ENCODE measurements at places on chromosomes 2 and 18.

GRCh38 chr2:174004905-174005605 is 39.9 kb upstream of the SP3 start:
- H3K27me3 ChIP-seq: no peaks in the 10 kb centered on the region
- no peak overlapping the region for H3K27ac ChIP-seq
- H3K36me3 ChIP-seq: no peaks in the 10 kb centered on the region
- DNase-seq: no peak

- no peaks in the 10 kb centered on the region for H3K36me3 ChIP-seq
- no peaks in the 10 kb centered on the region for H3K4me1 ChIP-seq
- no peak overlapping the region for H3K4me3 ChIP-seq
- no peak for DNase-seq
Observed at GRCh38 chr18:75638776-75639471, 211.4 kb upstream of the SMIM21 start.

DNA sequence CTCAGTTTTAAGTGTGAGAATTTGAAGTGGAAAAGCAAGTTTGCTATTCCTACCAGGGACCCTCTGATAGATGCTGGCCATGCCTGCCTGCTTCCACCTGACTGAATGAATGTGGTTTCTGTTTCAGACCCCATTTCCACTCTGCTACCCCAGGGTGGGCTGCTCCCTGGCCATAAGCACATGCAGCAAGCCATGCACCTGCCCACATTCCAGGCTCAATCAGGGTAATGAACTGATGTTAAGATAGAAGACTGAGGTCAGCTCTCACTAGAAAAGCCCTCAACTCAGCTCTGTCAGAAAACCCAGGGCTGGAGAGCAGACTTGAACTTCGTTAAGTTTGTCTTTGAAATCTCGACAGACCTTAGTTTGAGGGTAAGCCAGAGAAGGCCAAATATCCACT is 333.9 kb downstream of the CYRIA start:
- H3K36me3 ChIP-seq: no peaks in the 10 kb centered on the region
- no peaks in the 10 kb centered on the region for H3K27me3 ChIP-seq
- no peaks in the 10 kb centered on the region for H3K4me1 ChIP-seq
- H3K4me3 ChIP-seq: no peak overlapping the region
- DNase-seq: no peak
- no peak overlapping the region for H3K27ac ChIP-seq

- no peak overlapping the region for H3K4me3 ChIP-seq
- no peaks in the 10 kb centered on the region for H3K4me1 ChIP-seq
- H3K36me3 ChIP-seq: no peaks in the 10 kb centered on the region
Observed at GRCh38 chr2:111669928-111670695, 213.9 kb downstream of the ANAPC1 start.

- H3K4me3 ChIP-seq: no peak overlapping the region
- no peaks in the 10 kb centered on the region for H3K4me1 ChIP-seq
- DNase-seq: no peak
- H3K27ac ChIP-seq: no peak overlapping the region
Observed at GRCh38 chr2:233473386-233473791, 93.2 kb downstream of the USP40 start.

GRCh38 chr2:238938401-238939055 is 90.6 kb downstream of the TWIST2 start:
- no peaks in the 10 kb centered on the region for H3K4me1 ChIP-seq
- H3K4me3 ChIP-seq: no peak overlapping the region
- no peaks in the 10 kb centered on the region for H3K27me3 ChIP-seq
- H3K36me3 ChIP-seq: no peaks in the 10 kb centered on the region
- no peak overlapping the region for H3K27ac ChIP-seq
- no peak for DNase-seq

GRCh38 chr2:68263632-68264031 is 11.3 kb upstream of the PPP3R1 start:
- H3K4me3 ChIP-seq: no peak overlapping the region
- H3K36me3 ChIP-seq: no peaks in the 10 kb centered on the region
- no peaks in the 10 kb centered on the region for H3K27me3 ChIP-seq
- H3K4me1 ChIP-seq: no peaks in the 10 kb centered on the region
- H3K27ac ChIP-seq: no peak overlapping the region

DNA sequence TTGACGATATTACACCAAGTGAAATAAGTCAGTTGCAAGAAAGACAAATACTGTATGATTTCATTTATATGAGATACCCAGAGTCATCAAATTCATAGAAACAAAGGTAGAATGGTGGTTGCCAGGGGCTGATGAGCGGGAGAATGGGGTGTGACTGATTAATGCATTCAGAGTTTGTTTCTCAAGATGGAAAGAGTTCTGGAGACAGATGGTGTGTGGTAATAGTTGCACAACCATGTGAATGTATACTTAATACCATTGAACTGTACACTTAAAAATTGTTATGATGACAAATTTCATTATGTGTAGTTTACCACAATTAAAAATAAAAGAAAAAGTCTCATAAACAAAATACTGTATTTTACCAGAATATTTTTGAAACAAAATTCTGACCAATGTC is 117.3 kb downstream of the PIGN start:
- no peak for DNase-seq
- no peaks in the 10 kb centered on the region for H3K4me1 ChIP-seq
- no peak overlapping the region for H3K4me3 ChIP-seq

DNA sequence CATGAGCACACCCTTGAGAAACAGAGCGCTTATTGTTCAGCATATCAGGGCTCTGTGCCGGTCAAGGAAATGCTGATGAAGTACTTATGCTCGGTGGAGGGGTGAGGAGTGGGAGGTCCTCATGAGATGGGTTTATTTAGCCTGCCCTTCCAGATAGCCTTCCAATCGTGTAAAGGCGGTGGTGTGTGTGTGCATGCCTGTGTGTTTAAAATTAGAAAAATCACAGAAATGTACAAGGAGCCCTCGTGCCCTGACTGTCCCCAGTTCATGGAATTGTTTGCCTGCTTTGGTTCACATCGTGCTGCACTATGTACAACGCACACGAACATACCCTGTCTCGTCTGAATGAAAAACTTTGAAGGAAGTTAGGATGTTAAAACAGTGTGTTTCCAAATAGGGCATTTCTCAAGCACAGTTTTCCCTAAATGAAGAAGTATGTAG is 158.6 kb downstream of the AQP4 start:
- no peaks in the 10 kb centered on the region for H3K36me3 ChIP-seq
- H3K4me3 ChIP-seq: no peak overlapping the region
- H3K4me1 ChIP-seq: peaks cover 4% of the 10 kb centered on the region
- H3K27me3 ChIP-seq: no peaks in the 10 kb centered on the region

- no peaks in the 10 kb centered on the region for H3K36me3 ChIP-seq
- no peak for DNase-seq
- H3K27me3 ChIP-seq: no peaks in the 10 kb centered on the region
- no peaks in the 10 kb centered on the region for H3K4me1 ChIP-seq
- no peak overlapping the region for H3K4me3 ChIP-seq
Observed at GRCh38 chr2:73368781-73369180, 16.9 kb upstream of the ALMS1 start.

- no peaks in the 10 kb centered on the region for H3K36me3 ChIP-seq
- no peak overlapping the region for H3K4me3 ChIP-seq
- H3K27ac ChIP-seq: no peak overlapping the region
- H3K4me1 ChIP-seq: no peaks in the 10 kb centered on the region
Observed at GRCh38 chr2:37005118-37005868, 39.0 kb upstream of the STRN start.

- H3K27ac ChIP-seq: no peak overlapping the region
- DNase-seq: no peak
- H3K4me3 ChIP-seq: no peak overlapping the region
- H3K4me1 ChIP-seq: no peaks in the 10 kb centered on the region
Observed at GRCh38 chr2:55460562-55460961, 40.9 kb upstream of the CCDC88A start.

- H3K27ac ChIP-seq: no peak overlapping the region
- no peaks in the 10 kb centered on the region for H3K4me1 ChIP-seq
Observed at GRCh38 chr18:32324181-32324580, 134.3 kb downstream of the MEP1B start.

DNA sequence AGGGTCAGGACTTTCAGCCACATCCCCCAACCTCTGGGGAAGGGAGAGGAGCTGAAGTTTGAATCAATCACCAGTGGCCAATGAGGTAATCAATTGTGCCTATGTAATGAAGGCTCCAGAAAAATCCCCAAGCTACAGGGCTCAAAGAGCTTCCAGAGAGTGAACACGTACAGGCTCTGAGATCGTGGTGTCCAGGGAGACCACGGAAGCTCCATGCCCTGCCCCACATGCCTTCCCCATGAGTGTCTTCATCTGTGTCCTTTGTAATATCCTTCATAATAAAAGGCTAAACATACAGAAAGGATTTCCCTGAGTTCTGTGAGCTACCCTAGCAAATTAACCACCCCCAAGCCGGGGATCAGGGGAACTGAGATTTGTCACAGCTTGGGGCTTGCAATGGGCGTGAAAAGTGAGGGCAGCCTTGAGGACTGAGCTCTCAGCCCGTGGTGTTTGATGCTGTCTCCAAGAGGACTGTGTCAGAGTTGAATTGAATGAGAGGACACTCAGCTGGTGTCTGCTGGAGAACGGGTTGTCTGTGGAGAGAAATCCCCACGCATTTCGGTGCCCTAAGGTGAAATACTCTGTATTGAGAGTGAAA is 25.5 kb upstream of the TUBB6 start:
- DNase-seq: no peak
- no peaks in the 10 kb centered on the region for H3K4me1 ChIP-seq
- no peaks in the 10 kb centered on the region for H3K27me3 ChIP-seq
- no peaks in the 10 kb centered on the region for H3K36me3 ChIP-seq

GRCh38 chr2:219495531-219496122 is 3.1 kb upstream of the GMPPA start:
- H3K27ac ChIP-seq: no peak overlapping the region
- no peak overlapping the region for H3K4me3 ChIP-seq
- no peaks in the 10 kb centered on the region for H3K27me3 ChIP-seq

Measured in prostate gland (tissue), 2 donors.